ENCODE measurements at places on chromosomes 1 and 21.
A peak's percentile ranks its signal among the peaks of the same experiment; 100 is the strongest.

DNA sequence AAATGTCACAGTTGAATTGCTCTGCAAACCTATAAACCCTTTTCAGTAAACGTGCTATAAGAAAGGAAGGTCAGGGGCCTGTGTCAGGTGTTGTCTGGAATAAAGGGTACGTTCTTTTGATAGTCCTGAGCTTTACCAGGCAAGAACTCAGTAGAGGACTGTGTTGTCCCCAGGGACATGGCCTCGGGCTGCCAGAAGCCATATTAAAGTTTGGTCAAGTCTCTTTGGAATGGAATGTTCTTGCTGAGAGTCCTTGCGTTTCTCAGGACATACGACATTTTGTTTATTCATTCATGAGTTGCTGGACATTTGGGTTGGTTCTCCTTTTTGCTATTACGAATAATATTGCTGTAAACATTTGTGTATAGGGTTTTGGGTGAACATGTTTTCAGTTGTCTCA is 16.8 kb downstream of the VPS13D start:
- no peak for DNase-seq

DNA sequence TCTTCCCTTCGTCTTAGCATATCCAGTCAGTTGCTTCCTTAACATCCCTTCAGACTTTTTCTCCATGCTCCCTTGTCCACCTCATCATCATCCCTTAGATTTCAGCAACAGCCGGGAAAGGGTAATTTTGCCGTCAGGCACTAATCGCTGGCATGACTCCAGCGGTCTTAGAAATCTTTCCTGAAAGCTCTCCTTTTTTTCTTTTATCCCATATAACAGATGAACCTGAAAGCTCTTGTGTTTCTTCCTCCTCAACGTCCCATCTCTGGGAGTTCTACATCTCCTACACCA is 10.4 kb upstream of the BOLA1 start:
- no peak for DNase-seq

- no peak for DNase-seq
Observed at GRCh38 chr1:166489356-166489669, 322.5 kb upstream of the FAM78B start.

DNA sequence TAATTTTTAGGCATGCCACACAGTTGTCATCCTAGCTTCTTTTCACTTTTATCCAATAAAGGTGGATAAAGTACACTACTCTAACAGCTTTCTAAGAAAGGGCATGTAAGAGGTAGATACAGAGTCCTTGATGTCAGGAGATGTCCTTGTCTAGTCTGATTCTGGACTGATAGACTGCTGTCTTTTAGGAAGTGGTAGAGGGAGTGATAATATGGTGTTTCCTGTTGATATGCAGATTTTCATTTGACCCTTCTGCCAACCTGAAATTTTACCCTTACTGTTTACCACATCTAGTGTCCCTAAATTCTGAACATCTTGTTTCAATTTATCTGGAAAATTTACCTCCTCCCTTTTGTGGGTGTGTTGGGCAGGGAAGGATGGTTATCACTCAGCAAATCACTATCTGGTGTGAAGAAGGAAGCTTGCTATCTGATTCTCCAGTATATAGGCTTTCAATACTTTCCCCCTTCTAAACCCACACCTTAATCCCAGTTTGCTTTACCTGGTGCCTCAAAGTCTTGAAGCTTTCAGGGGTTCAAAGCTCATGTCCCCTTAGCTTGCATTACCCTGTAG is 354.9 kb upstream of the SNX7 start:
- DNase-seq: no peak

DNA sequence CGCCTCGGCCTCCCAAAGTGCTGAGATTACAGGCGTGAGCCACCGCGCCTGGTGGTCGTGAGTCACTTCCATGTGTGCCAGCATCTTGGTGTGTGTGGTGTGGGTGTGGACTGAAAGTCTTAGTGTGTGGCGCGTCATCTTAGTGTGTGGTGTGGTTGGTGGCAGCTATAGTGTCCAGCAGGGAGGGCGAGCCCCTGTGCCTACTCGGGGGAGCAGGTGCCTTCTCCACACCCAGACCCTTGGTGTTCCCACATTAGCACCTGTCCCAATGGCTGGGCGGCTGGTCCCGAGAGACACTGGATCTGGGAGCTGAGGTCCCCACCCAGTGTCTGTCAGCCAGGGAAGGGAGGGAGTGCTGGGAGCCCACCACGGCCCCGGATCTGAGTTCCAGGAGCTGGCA is 2.8 kb downstream of the SCNN1D start:
- no peak for DNase-seq

- no peak for DNase-seq
Observed at GRCh38 chr1:206456577-206457370, 13.5 kb upstream of the IKBKE start.

- no peak for DNase-seq
Observed at GRCh38 chr1:40073062-40073461, 24.0 kb downstream of the PPT1 start.

- DNase-seq: no peak
Observed at GRCh38 chr1:240282061-240282830, 190.6 kb downstream of the FMN2 start.

GRCh38 chr1:181013144-181013543 is 9.5 kb downstream of the STX6 start:
- no peak for DNase-seq

DNA sequence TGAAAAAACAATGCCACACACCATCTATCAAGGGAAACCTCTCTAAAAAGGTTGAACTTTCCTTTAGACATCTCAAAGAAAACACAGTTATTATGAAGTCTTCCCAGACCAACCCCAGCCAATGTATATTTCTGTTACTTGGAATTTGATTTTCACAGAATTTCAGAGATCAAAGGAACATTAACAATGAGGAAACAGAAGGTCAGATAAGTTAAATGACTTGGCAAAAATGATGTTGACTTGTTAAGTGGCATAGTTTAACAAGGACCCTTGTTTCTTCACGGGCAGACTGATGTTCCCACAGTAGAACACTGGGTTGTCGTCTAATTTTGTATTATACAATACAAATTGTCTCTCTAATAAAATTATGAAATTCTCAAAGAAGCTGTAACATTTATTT is 29.0 kb downstream of the NME7 start:
- DNase-seq: peak; percentile 54

- DNase-seq: no peak
Observed at GRCh38 chr1:224264321-224264720, 65.7 kb downstream of the NVL start.

DNA sequence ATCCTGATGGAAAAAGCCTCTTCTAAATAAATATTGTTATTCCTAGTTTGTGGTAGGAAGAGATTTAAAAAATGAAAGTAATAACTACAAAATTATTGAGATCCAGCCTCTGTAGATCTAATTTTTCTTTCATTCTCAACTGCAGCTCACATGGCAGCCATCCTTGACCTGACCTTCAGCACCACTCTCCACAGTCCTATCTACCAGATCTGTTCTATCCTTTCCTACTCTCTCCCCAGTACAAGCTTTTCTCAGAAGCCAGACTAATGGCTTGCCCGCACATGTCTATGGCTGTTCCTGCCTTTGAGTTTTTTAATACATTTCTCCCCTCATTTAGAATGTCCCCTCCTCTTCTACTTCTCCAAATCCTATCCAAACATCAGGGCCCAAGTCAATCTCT is 51.5 kb downstream of the MACO1 start:
- DNase-seq: no peak

- DNase-seq: no peak
Observed at GRCh38 chr1:88311907-88312306, 372.2 kb upstream of the PKN2 start.

- no peak for DNase-seq
Observed at GRCh38 chr1:165112260-165112659, 244.3 kb downstream of the LMX1A start.

DNA sequence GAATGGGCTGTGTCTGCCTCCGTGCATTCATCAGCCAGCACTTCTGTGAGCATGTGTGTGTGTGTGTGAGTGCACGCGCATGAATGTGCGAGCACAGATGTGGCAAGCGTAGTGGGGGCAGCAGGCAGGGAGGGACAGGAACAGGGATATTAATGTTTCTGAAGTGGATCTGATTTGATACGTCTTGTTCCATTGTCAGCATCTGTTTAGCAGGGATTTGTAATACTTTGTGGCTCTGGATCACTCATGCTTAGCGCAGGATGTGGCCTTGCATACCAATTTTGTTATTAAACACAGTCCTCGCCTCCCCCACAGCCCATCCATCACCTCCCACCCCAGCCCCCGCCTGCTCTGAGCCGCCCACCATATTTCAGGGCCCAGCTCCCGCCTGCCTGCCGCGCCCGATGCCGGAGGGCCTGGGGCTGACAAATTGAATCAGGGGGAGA is 52.4 kb downstream of the TMEM53 start:
- DNase-seq: no peak

- no peak for DNase-seq
Observed at GRCh38 chr1:233057836-233058235, 107.4 kb downstream of the NTPCR start.

GRCh38 chr1:210372931-210373627 is 44.4 kb downstream of the HHAT start:
- no peak for DNase-seq

DNA sequence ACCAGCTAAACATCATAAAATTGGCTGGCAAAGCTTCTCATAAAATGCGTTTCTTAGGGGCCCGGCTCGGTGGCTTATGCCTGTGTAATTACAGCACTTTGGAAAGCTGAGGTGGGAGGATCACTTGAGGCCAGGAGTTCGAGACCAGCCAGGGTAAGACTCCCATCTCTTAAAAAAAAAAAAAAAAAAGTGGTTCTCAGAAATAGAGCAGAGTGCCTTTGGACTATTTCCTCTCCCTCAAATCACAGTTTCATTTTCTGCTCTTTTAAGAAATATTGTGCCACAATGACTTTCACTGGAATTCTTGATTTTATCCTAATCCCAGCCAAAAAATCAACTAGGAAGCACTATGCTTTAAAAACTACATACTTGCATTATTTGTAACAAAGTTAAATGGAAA is 13.3 kb downstream of the HSF2BP start:
- no peak for DNase-seq

- DNase-seq: no peak
Observed at GRCh38 chr21:30620522-30620921, at the start of gene KRTAP20-4. TSS of gene KRTAP20-4 (plus strand) at chr21:30620627.

DNA sequence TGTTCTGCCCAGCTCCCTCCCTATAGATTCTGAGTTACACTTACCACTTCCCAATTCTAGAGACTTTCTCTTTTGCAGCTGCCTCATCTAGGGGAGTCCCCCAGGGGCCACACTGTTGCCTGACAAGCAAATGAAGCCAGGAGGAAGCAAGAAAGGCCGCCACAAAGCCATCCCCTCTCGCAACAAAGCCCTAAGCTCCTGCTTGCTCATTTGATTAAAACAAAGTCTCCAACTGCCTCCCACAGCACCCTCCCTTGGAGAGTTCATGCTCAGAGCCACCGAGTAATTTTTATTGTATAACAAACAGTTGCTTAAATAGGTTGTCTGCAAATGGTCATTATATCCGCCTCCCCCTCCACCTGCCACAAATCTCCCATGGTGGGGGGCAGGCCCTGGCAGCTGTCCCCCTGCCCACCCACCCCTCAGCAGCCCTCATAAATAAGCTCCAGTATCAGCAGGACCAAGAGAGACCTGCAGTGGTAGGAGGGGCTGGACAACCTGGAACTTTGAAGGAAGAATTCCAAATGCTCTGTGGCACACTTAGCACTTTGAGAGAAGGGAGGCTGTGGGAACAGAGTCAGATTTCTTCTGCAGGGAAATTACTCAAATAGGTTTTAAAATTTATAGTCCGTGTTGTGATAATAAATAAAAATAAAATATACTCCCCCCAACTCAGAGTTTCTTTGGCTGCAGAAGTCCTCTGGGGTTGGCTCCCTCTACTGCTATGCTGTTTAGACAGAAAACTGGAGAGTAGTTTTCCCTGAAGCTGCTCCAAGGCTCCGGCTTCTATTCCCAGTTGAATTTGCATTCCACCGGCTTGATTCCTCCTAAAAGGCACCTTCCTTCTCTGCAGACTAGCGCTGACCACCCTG is 237.5 kb downstream of the TTLL7 start:
- DNase-seq: no peak

GRCh38 chr1:239719642-239720258 is 333.4 kb downstream of the CHRM3 start:
- DNase-seq: no peak

- no peak for DNase-seq
Observed at GRCh38 chr1:237183963-237184540, 142.1 kb downstream of the RYR2 start.

- no peak for DNase-seq
Observed at GRCh38 chr1:164256456-164256855, 302.5 kb upstream of the PBX1 start.

DNA sequence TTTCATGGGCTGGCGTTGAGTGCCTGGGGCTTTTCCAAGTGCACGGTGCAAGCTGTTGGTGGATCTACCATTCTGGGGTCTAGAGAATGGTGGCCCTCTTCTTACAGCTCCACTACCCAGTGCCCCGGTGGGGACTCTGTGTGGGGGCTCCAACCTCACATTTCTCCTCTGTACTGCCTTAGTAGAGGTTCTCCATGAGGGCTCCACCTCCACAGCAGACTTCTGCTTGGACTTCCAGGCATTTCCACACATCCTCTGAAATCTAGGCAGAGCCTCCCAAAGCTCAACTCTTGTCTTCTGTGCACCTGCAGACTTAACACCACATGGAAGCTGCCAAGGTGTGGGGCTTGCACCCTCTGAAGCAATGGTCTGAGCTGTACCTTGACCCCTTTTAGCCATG is 82.1 kb downstream of the CCDC18 start:
- peak; percentile 37 for DNase-seq

DNA sequence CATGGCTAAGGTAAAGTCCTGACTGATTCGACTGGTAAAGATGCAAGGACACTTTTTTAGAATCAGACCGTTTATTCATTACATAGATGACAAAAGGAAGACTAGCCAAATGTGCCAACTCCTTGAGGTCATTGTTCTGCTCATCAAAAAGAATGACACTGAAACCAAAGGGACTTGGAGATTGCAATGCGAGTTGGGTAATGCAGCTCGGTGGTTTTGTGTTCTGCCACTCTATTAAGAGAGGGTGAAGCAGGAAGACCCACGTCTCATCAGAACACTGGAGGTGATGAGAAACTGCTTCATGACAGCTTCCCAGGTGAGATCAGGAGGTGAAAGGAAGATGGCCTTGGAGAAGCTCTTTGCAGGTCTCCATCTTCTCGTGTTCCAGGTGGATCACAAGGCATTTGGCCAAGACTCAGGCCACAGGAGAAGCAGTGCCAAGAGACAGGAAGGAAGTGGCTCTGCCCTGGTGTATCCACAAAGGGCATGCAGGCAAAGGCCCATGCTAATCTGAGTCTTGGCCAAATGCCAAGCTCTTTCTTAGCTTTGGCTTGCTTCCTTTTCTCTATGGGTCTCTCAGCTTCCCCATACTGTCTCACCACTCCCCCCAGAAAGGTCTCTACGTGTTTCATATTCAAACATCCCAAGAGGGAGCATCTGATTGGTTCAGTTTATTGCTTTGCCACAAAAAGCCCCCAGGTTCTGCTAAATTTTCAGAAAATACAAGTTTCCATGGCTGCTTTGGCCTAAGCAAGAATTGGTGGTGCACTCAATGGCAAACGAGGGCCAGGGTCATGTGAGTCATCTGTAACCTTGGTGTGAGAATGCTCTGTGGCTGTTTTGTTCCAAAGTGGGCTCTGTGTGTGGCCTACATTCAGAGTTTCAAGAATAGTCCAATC is 5.7 kb upstream of the CCT8 start:
- peak; percentile 23 for DNase-seq

GRCh38 chr1:214638459-214638807 is 35.4 kb downstream of the CENPF start:
- DNase-seq: no peak

GRCh38 chr1:203640723-203641502 is 14.3 kb downstream of the ATP2B4 start:
- DNase-seq: no peak

All from erythroblast (primary cell).